ENCODE measurements at places on chromosomes 4 and X. TPM values are rescaled to one million over a fixed set of nuclear protein-coding genes. Genes with fewer than 3 reads are reported as not detected.

The SAGE1 gene
- total RNA-seq, result not detected

The IL21 gene
- total RNA-seq, result not detected

The MAGEB1 gene
- not detected for total RNA-seq

The DNAAF6 gene
- total RNA-seq, result not detected

The CLCN5 gene
- total RNA-seq, result 9.4 TPM

GRCh38 chrX:154056770-154057241, 37.1 kb upstream of the IRAK1 start:
- no peaks in the 10 kb centered on the region for H3K36me3 ChIP-seq
- peaks cover 24% of the 10 kb centered on the region for H3K4me1 ChIP-seq
- no peaks in the 10 kb centered on the region for H3K27me3 ChIP-seq
- DNase-seq, result no peak
- H3K4me3 ChIP-seq, result no peak overlapping the region

- DNase-seq, result no peak
- H3K4me3 ChIP-seq, result no peak overlapping the region
- H3K27ac ChIP-seq, result no peak overlapping the region
- no peaks in the 10 kb centered on the region for H3K36me3 ChIP-seq
Measured at GRCh38 chr4:168218645-168219044, 99.9 kb downstream of the DDX60 start.

GRCh38 chr4:90128961-90129495, 1.8 kb downstream of the CCSER1 start:
- no peak overlapping the region for H3K4me3 ChIP-seq
- H3K36me3 ChIP-seq, result no peaks in the 10 kb centered on the region
- no peak for DNase-seq
- H3K4me1 ChIP-seq, result no peaks in the 10 kb centered on the region

DNA sequence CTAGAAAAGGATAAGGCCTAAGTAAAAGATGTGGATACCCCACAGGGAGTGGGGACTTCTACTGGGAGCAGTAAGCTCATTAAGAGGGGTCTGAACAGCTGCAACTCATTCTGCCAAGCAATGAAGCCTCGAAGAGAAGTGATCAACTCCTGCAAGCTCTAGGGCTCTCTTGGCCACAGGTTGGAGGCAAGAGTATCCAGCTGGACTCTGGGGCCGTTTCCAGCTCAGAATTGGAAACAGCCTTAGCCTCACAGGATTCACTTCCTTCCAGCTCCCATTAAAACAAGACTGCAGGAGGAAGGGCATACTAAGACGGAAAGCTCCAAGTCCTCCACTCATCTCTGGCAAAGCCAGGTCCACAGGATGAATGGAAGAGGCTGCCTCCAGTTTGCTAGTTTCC, 126.3 kb downstream of the ATG4A start:
- H3K4me1 ChIP-seq, result no peaks in the 10 kb centered on the region
- no peaks in the 10 kb centered on the region for H3K36me3 ChIP-seq
- DNase-seq, result no peak

GRCh38 chr4:66590488-66591215, 920.4 kb upstream of the EPHA5 start:
- no peaks in the 10 kb centered on the region for H3K4me1 ChIP-seq
- no peak overlapping the region for H3K4me3 ChIP-seq
- H3K27ac ChIP-seq, result no peak overlapping the region
- no peaks in the 10 kb centered on the region for H3K27me3 ChIP-seq
- DNase-seq, result no peak
- no peaks in the 10 kb centered on the region for H3K36me3 ChIP-seq

- H3K27ac ChIP-seq, result no peak overlapping the region
- H3K36me3 ChIP-seq, result no peaks in the 10 kb centered on the region
- H3K4me1 ChIP-seq, result no peaks in the 10 kb centered on the region
- H3K4me3 ChIP-seq, result no peak overlapping the region
- no peak for DNase-seq
Measured at GRCh38 chrX:68232206-68232605, 201.1 kb downstream of the OPHN1 start.

DNA sequence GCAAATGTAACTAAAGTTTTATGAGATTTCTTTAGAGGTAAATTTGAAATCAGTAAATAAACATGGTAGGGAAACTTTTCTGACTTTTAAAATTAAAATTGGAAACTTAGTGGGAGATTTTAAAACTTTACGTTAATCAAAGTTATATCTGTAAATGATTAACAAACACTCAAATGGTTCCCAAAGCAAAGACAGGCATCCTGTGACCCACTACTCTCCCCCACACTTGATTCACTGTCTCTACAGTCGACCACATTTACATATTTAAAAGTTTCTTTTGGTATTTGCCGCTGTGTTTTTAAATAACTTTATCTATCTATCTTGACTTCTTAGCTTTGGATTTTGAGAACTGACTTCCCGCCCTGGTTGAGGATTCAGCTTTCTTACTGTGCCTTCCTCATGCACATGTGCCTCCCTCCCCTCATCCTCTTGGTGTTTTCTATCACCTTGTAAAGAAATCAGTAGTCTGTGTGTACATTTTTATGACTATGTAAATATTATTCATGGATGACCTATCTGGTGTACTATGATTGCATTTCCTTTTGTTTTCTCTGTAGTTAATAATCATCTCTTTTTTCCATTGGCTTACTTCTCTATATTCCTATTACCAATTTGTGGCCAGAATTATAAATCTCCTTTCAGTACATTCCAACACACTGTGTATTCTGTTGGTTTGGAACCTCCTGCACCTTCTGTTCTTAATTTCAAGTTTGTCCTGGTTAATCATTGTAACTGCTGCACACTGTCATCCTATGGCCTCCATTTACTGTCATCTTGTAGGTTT, 72.6 kb downstream of the WWC2 start:
- no peaks in the 10 kb centered on the region for H3K27me3 ChIP-seq
- no peak for DNase-seq
- no peaks in the 10 kb centered on the region for H3K4me1 ChIP-seq
- no peaks in the 10 kb centered on the region for H3K36me3 ChIP-seq

- no peaks in the 10 kb centered on the region for H3K36me3 ChIP-seq
- H3K27ac ChIP-seq, result no peak overlapping the region
- no peaks in the 10 kb centered on the region for H3K27me3 ChIP-seq
- no peak for DNase-seq
Measured at GRCh38 chr4:8244001-8244757, 25.4 kb upstream of the HTRA3 start.

GRCh38 chrX:11409957-11410356, 116.7 kb downstream of the AMELX start:
- H3K36me3 ChIP-seq, result no peaks in the 10 kb centered on the region
- no peak for DNase-seq
- H3K27ac ChIP-seq, result no peak overlapping the region
- peaks cover 2% of the 10 kb centered on the region for H3K27me3 ChIP-seq

DNA sequence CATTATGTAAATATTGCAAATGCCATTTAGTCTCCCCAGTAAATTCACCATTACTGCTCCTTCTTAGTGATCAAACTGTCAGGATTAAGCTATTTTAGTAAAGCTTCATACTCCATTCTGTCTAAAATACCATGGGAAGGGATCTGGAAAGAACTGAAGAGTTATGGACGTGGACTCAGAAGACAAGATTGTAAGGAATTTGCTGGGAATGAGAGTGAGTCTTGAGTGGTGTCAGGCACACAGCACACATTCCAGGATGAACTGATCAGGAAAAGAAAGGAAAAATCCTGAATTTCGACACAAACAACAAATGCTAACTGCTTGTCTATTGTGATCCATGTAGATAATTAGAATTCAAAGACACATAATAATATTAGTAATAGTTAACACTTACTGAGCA, 311.0 kb downstream of the CENPC start:
- H3K4me3 ChIP-seq, result no peak overlapping the region
- H3K36me3 ChIP-seq, result no peaks in the 10 kb centered on the region
- no peaks in the 10 kb centered on the region for H3K4me1 ChIP-seq
- no peak overlapping the region for H3K27ac ChIP-seq
- no peak for DNase-seq

DNA sequence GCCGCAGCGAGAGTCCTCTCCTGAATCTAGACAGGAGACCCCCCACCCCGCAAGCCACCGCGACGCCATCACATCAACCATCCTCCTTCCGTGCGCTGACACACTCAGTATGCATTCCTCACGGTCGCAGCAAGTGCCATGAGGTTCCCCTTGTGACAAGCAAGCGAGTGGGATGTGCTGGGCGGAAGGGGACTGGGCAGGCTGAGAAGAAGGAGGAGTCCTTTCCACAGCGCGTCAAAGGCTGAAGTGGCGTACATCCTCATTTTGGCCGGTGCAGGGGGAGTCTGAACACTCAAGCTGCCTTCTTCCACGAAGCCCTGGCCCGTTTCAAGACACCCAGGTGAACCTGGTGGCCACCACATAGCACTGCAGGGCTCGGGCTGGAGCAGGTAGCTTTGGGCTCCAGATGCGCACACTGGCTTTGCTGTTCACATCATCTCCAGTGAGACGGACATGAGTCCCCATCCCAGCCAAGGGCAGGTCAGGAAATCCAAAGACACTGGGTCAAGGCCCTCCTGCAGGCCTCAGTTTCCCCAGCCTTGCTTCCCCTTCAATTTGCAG, 30.4 kb downstream of the CCNQ start:
- H3K27ac ChIP-seq, result no peak overlapping the region
- DNase-seq, result no peak
- peaks cover 11% of the 10 kb centered on the region for H3K27me3 ChIP-seq

GRCh38 chr4:100547541-100548199, 29.8 kb upstream of the EMCN start:
- no peak overlapping the region for H3K4me3 ChIP-seq
- H3K4me1 ChIP-seq, result no peaks in the 10 kb centered on the region
- no peaks in the 10 kb centered on the region for H3K36me3 ChIP-seq
- H3K27ac ChIP-seq, result no peak overlapping the region

- H3K36me3 ChIP-seq, result no peaks in the 10 kb centered on the region
- H3K4me3 ChIP-seq, result no peak overlapping the region
- DNase-seq, result no peak
- no peaks in the 10 kb centered on the region for H3K27me3 ChIP-seq
- H3K4me1 ChIP-seq, result peaks cover 3% of the 10 kb centered on the region
Measured at GRCh38 chrX:19368576-19368975, 24.8 kb downstream of the PDHA1 start.

- no peaks in the 10 kb centered on the region for H3K36me3 ChIP-seq
- no peaks in the 10 kb centered on the region for H3K4me1 ChIP-seq
- no peak overlapping the region for H3K27ac ChIP-seq
- no peak for DNase-seq
Measured at GRCh38 chr4:122531514-122531913, 75.0 kb upstream of the IL2 start.
